ENCODE measurements at places on chromosomes 1 and 21.

DNA sequence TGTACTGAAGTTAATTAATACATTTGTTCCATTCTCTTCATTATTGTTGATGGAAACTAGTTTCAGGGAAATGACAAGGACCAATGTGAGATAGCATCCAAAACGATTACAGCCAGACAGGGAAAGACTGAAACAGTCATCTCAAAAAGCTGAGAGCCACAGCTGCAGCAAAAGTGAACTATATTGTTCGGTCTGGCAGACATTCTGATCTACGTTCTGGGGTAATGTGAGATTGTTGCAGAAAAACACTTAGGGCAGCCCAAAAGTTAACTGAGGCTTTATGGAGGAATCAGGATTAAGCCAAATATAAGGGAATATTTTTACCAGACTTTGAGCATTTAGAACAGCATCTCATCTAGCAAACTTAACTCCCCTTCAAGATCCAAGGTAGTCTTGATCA, 112.9 kb downstream of the LRRC40 start:
- DNase-seq = no peak

- DNase-seq = no peak
Measured at GRCh38 chr1:156075775-156076204, 6.5 kb downstream of the MEX3A start.

- DNase-seq = no peak
Measured at GRCh38 chr1:205923651-205924459, 19.4 kb downstream of the SLC26A9 start.

- no peak for DNase-seq
Measured at GRCh38 chr1:100924212-100924611, 28.3 kb downstream of the SLC30A7 start.

DNA sequence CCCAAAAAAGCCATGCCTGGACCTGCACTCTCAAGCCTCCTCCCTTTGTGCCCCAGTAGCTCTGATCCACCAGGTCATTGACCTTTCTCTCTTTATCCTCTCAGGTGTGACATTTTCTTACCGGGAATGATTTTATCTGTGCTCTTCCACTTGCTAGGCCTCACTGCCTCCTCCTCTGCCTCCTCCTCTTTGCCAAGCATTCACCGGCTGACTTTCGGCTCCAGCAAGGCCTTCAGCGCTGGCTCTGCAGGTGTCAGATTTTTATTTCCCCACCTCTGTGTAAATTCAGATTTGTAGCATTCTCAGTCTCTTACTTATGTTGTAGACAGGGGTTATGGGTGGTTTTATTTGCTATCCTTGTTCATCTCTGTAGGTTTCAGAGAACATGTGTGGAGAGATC, 91.5 kb downstream of the ST6GALNAC5 start:
- DNase-seq = no peak

DNA sequence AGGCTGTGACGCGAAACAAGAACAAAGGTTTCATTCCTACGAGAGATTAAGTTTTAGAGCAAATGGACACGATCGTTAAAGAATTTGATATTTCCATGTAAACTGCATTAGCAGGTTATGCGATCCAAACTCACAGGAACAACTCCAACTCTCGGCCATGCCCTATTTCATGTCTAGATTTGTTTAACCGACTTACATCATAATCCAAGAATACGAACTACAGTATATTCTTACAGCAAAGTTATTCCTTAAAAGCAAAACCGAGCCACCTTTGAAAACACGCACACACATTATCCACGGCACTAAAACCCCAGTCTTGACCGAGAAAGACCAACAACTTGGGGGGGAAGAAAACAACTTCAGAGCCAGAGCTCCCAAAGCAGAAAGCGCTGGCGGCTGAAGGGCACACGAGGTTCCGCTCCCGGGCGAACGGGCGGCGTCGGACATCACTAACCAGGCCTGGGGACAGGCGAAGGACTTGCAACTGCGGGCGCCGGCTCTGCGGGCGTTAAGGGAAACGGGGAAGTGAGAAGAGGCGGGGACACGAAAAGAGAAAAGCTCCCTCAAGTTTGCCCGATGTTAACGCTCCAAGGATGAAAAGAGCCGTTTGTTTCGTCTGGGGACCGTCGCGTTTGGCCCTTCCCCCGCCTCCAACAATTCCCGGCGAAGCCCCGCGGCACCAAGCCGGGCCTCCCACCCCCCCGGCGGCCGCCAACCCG, 690 bp downstream of the B3GALNT2 start:
- DNase-seq = peak; percentile 57

DNA sequence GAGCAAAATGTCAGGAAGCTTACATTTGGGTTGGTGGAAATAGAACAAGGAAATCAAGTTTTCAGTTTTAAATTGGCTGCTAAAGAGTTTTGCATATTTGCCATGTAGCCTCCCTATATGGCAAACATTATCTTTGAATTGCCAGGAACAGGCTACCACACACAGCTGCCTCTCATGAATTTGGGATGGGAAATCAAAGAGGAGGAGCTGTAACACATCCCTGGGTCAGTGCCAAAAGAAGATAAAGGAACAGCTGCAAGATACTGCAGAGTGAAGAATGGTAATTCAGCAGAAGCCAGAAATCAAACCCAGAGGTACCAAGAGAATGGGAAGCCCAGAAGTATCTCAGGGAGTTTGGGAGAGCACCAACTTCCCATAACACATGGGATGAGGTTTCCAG, 18.6 kb upstream of the RASAL2 start:
- no peak for DNase-seq

DNA sequence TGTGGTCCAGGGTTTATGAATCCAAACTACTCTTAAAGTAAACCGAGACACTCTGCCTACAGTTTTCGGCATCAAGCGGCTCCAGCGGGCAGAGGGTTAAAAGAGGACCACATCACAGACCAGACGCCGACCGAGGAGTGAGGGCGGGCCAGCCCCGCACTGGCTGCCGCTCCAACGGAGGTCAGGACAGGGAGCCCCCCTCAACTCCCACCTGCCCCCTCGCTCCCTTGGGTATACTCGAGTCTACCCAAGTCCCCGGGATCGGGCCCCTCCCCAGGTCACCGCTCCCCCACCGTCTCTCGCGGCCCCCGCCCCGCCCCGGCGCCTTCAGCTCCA, 312 bp downstream of the ARNT start:
- no peak for DNase-seq

- DNase-seq = no peak
Measured at GRCh38 chr1:223038288-223039006, 104.6 kb downstream of the TLR5 start.

GRCh38 chr1:199272628-199273086, 633.8 kb downstream of the PTPRC start:
- DNase-seq = no peak

- DNase-seq = no peak
Measured at GRCh38 chr21:31987696-31988095, 114.9 kb downstream of the HUNK start.

GRCh38 chr1:118257946-118258345, 72.9 kb upstream of the SPAG17 start:
- no peak for DNase-seq

GRCh38 chr1:160094291-160094625, 4.2 kb downstream of the IGSF8 start:
- no peak for DNase-seq

- no peak for DNase-seq
Measured at GRCh38 chr1:92315766-92316599, 17.1 kb downstream of the RPAP2 start.

DNA sequence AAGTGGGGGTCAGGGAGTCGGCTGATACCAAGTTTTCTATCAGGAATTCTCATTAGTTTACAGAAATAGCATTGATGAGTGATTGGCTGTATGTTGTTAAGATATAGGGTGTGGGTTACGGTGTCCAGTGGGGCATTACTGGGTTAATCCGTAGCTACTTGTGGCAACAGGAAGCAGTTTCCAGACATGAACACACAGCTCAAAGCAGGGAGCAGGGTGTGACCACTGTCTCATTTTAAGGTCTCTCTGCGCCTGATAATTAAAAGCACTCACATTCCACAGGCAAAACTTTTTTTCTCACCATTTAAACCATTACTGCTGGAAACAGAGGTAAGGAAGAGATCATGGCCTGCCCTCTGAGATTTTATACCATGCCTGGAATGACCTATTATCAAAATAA, 114.9 kb downstream of the SIK1 start:
- DNase-seq = no peak

DNA sequence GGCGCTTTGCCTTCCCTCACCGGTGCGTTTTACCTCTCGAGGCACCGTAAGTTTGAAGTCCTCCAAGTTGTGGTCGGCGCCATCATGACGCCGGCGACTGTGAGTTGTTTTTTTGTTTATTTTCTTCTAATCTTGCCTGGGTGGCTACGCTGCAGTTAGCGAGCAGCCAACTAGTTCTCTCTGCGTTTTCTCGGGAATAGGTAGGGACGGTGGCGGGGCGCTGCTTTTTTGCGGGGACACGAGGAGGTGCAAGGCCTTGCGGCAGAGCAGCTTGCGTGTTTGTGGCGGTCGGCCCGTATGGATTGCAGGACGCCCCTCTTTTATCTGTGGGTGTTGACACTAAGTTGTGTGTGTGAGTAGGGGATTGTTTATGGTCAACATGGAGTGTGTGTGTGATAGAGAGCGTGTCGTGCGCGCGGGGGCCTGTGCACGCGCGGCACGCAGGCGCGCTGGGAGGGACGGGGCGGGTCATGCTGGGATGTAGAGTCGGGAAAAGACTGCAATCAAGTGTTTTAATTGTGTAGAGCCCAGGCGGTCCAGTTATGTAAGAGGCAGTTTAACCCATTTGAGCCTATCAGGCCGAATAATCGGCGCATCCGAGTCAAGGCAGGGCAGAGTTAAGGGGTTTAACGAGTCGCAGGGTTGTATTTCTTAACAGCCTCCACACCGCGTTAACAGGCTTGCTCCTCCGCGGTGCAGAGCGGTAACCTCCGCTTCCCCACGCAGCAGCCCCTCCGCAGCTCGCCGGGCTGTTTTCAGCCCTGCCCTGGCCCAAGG, 1.2 kb upstream of the NEGR1 start:
- peak; percentile 88 for DNase-seq

DNA sequence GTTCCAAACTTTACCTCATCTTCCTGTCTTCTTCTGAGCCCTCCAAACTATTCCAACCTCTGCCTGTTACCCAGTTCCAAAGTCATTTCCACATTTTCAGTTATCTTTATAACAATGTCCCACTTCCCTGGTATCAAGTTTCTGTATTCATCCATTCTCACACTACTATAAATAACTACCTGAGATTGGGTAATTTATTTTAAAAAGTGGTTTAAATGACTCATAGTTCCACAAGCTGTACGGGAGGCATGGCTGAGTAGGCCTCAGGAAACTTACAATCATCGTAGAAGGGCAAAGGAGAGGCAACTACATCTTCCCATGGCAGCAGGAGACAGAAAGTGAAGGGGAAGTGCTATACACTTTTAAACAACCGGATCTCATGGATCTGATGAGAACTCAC, 428.5 kb upstream of the RGS18 start:
- no peak for DNase-seq

- no peak for DNase-seq
Measured at GRCh38 chr1:19955534-19956170, 23.8 kb downstream of the PLA2G2A start.

- DNase-seq = no peak
Measured at GRCh38 chr21:22806278-22806677, 1808.1 kb downstream of the NCAM2 start.

DNA sequence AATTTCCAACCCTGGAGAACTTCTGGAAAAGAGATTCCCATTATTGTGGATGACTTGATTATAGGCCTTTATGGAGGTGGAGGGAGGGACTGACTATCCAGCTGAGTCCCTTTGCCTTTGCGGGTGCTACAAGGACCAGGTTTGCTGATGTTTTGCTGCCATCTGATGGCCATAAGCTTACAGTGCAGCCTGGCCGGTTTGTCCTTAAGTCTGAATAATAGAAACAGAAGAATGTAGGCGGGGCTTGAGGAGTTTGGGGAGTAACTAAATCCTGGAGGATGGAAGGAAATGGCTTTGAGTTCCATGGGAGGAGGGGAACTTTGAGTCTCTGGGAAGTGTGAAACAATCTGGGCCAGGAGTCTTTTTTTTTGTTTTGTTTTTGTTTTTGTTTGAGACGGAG, 55.7 kb upstream of the CD1D start:
- peak; percentile 88 for DNase-seq

- no peak for DNase-seq
Measured at GRCh38 chr1:39717809-39718208, 20.9 kb upstream of the PPIE start.

GRCh38 chr1:22231995-22232690, 89.2 kb upstream of the WNT4 start:
- no peak for DNase-seq

- DNase-seq = no peak
Measured at GRCh38 chr1:205328476-205328875, 6.9 kb upstream of the NUAK2 start.

- DNase-seq = no peak
Measured at GRCh38 chr1:183285746-183286145, 99.7 kb downstream of the LAMC2 start.

DNA sequence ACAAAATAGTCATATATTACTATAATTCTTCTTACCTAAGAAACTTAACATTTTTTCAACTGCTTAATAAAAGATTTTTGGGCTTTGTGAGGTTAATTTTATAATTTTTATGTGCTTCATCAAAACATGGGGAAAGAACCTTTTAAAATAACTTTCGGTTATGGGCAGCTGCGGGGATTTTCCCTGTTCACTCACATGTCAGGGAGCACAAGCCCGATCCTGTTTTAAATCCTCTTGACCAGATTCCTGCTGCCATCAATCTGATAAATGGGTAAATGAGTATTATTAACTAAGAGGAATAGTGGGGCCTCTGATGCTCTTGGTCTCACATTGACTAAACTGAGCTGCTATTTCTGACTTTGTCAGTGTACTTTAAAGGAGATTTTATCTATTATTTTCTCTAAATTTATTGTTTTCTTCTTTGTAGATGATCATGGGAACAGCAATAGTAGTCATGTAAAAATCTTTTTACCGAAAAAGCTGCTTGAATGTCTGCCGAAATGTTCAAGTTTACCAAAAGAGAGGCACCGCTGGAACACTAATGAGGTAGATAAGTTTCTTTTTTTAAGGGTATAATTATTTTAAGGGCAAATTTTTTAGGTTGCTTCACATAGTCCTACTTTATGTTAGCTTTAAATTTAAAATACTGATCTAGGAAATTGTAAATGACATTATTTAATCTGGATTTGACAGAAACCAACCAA, 39.6 kb downstream of the CAMTA1 start:
- no peak for DNase-seq

DNA sequence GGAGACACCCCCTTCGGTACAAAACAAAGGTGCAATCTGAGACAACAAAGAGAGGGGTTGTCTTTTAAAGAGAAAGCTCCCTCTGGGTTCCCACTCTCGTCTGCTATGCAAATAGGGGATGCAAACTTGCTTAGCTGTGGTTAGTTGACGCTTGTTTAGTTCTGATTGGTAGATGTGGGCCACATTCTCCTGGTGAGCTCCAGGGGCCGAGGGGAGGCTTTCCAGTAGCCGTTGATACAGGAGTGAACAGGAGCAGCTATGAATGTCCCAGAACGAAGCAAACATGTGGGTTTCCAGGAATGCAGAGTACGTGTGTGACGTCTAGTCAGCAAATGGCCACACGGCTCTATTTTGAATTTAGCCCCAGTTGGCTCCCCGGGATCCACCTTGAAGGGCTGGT, 14.7 kb downstream of the TFF2 start:
- no peak for DNase-seq
